Mesothelial cell of epicardium (in vitro differentiated cells): ENCODE measurements at places on chromosomes 1 and 21.

DNA sequence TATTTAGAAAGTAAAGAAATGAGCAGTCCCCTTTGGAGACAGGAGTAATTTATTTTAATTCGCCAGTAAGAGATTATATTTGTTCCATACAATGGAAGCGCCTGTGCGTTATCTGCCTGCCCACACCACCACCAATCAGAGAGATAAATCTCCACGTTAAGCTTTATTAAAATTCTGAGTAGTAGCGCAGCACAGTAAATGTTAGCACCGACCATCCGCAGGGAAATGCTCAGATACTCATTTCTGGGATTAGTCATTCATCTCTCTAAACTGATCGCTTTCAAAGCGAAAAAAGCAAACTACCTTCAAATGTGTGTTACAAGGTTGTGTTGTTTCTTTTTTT is 1.2 kb downstream of the ETS2 start:
- no peak for DNase-seq

DNA sequence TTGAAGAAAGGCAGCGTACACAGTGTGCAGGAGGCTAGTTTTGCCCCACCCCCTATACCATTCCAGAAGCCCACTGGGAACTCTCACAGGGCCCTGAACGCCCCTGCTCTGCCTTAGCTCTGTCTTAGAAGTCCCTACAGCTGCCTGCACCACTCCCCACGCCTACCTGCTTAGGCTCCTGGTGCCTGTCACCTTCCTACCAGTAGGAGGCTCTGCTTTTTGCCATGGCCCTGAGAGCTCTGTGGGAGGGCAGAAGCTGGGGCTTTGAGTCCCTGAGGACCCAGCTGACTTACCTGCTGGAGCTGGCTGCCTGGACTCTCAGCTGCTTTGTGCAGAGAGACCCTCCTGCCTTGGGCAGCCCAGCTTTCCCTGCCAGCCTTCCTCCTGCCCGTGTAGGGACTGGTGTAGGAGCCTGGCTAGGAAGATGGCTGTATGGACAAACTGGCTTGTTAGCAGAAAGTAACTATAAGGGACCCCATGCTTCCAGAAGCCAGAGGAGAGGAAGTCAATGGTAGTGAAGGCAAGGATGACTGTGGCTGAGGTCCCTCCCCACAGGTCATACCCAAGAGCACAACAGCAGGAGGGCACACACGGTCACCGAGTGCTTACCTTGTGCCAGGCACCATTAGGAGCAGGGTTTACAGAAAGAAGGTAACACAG is 9.8 kb upstream of the CELSR2 start:
- no peak for DNase-seq

GRCh38 chr1:35568975-35569395 is 4.1 kb upstream of the TFAP2E start:
- DNase-seq: no peak

DNA sequence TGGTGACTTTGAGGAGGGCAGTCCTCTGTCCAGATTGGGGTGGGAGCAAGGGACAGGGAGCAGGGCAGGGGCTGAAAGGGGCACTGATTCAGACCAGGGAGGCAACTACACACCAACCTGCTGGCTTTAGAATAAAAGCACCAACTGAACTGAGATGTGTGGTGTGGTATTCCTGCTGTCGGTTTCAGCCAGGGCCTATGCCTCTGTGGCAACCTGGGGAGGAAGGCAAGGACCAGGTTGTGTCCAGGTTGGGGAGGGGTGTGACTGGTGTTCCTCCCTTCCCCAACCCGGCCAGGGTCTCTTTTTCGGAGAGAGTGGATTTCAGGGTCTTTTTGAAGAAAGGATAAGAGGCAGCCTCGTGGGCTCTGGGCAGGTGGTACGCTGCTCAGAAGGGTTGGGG is 6.3 kb downstream of the PROK1 start:
- no peak for DNase-seq

DNA sequence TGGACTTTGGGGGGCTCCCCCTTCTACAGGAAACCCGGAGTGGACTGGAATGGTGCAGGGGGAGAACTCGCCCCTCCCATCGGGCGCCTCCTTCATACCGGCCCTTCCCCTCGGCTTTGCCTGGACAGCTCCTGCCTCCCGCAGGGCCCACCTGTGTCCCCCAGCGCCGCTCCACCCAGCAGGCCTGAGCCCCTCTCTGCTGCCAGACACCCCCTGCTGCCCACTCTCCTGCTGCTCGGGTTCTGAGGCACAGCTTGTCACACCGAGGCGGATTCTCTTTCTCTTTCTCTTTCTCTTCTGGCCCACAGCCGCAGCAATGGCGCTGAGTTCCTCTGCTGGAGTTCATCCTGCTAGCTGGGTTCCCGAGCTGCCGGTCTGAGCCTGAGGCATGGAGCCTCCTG is at the start of gene TNFRSF14:
TSS of gene TNFRSF14 (plus strand) at position 95 of the 401 bp plus-strand sequence. CDS start at position 389, 294 bp downstream.
- no peak for DNase-seq

GRCh38 chr1:81114191-81114590 is 686.5 kb upstream of the ADGRL2 start:
- no peak for DNase-seq

DNA sequence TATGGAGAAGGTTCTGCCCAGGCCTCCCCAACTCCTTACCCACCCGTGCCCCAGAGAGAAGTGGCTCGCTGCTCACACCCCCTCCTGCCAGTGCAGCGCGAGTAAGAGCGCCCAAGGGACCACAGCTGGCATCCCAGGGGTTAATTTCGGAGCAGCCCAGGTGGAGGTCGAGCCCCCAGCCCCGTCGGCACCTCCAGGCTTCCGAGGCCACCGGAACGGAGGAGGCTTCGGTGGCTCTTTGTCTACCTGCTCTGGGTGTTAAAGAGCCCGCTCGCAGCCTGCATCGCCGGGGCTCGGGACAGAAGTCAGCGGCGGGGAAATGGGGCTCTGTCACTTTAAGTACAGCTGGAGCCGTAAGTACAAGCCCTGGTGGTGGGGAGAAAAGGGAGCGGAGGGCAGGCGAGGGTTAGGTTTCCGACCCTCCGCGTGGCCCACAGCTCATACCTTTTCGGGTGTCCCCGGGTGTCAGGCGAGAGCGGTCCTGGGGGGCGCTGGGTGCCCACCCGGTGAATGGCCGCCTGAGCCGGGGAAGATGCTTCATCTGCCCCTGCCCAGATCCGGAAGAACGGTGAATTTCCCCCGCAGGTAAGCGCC is 89.4 kb upstream of the IPO9 start:
- no peak for DNase-seq

DNA sequence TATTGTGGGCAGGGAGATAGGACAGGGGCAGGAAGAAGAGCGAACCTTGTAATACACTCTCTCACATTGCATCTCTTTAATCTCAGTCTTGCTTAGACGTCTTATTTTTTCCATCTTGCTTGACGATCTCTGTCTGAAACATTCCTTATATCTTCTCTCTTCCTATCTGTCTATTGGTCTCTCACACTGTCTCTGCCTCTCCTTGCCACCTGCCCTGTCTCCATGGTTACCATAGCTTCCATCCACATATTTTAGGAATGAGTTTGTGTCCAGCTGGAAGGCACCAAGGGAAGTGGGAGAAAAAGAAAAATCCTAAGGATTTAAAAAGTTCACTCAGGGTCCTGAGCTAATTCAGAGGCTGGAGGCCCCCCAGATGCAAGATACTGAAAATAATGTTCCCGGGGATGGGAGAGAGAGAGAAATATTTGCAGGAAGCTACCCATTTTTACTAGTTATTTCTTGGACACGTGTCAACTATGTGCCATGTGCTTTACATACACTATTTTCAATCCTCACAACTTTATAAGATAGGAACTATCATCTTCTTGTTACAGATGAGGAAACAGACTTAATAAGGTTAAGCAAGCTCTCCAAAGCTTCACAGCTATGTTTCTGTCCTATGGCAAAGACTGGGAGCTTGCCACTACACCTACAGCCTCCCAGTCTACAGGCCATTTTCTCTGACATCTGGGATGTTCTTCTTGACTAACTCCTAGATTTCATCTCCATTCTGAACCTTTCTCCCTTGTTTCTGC is 933 bp downstream of the ANKRD34A start:
- no peak for DNase-seq

DNA sequence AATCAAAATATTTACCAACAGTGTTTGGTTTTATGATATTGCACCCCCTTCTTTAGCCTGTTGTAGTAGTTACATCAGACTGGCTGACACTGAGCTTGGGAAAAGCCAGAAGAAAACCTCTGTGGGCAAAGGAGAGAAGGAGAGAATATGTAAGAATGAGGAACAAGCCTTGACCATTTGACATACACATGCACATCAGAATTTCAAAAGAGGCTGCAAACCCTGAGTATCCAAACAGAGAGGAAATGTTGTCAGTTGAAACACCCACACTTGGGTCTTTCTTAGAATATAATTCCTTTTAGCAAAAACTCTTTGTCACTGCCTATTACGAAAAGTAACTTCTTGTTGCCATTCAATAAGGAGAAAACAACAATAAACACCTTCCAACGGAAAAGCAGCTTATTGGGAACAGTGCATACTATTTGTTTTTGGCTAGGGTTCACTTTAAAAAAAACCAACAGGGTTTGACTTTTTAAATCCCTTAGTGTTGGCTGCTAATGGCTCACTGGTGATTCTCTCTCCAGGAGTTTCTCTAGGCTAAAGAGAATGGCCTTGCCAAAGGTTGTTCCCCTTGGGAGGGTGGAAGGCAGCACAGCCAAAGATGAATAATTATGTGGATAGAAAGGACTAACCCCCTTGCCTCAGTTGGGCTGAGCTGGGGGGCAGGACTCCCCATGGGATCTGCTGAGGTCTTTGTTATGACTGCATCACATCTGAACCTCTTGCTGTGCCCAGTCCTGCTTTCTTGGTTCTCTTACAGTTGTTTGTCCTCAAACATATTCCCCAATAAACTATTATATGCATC is 48.9 kb downstream of the GORAB start:
- DNase-seq: no peak

- no peak for DNase-seq
Observed at GRCh38 chr1:230901671-230902070, 33.4 kb upstream of the C1orf198 start.
